RCC 7860 (cell line): ENCODE measurements at places on chromosomes 16 and 17.
A peak's percentile ranks its signal among the peaks of the same experiment; 100 is the strongest.

DNA sequence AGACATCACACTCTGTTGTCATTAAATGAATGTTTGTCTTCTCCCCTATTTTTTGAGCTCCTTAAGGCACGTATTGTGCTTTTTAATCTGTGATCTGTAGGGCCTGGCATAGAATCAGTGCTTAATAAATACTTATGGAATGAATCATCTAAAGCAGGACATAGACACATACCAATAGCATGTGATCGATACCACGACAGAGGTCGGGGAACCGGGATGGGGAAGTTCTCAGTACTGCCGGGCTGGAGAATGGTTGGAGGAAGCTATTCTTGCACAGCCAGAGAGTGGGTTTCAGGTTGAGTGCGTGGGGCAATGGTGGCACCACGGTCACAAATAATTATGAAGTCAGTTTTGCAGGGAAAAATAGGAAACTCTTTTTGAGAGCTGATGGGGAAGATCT, 26.8 kb downstream of the NLRP1 start:
- DNase-seq: peak; percentile 41

DNA sequence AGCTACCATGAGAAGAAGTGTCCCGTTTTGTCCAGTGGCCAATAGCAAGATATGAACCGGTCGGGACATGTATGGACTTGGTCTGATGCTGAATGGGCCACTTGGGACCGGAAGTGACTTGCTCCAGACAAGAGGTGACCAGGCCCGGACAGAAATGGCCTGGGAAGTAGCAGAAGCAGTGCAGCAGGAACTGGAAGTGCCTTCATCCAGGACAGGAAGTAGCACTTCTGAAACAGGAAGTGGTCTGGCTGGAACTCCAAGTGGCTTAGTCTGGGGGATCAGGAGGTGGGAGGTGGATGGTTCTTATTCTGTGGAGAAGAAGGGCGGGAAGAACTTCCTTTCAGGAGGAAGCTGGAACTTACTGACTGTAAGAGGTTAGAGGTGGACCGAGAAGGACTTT, 5.3 kb downstream of the EFNB3 start:
- DNase-seq: no peak

GRCh38 chr16:65054457-65054856, 67.4 kb downstream of the CDH11 start:
- no peak for DNase-seq

GRCh38 chr16:85331688-85332087, 219.4 kb upstream of the CIBAR2 start:
- no peak for DNase-seq
